ENCODE measurements at places on chromosomes 5 and 9.

- DNase-seq = no peak
Measured at GRCh38 chr9:13845460-13845859, 468.5 kb downstream of the NFIB start.

DNA sequence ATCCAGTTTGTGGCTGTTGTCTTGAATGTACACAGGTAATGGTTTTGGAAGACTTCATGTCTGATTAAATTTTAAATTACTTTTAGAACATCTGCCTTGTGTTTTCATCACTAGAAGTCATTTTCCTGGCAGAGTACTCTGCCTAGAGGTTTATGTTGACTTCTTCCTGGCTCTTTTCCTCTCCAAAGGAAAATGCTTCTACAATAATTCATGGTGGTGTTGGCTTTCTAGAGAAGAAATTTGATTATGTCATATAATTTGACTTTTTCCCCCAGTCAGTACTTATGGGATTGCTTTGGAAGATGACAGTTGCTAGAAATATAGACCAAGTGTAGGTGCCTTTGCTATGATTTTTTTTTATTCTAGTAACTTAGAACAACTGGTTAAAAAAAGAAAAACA, 46.8 kb downstream of the F2RL2 start:
- DNase-seq = no peak

DNA sequence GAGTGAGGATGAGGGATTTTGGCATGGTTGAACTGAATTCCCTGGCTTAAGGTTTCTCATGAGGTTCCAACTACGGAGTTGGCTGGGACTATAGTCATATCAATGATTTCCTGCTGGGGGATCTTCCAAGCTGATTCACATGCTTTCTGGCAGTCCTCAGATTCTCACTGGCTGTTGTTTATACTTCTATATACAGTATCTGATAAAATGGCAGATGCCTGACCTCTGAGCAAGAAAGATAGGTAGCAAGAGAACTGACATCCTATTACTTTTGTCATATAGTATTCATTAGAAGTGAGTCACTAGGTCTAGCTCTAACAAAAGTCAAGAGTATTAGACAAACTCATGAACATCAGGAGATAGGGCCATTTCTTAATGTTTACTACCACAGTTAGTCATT, 440.9 kb upstream of the EDIL3 start:
- DNase-seq = no peak

DNA sequence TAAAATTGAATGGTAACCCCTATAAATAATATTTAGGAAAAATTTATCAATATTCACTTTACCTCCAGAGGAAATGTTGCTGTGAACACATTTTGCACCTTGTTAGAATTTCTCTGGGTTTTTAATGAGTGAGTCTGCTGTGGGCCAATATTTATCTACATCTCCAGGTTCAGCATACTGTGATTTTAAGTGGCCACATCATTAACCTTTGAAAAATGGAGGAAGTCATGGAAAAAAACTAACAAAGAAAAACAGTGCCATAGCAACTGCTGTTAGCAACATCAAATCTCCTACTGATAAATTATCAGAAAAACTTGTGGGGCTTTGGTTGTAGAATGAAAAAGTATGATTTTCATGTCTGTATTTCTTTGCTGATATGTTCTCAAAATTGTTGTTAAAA, 55.0 kb downstream of the CD180 start:
- DNase-seq = peak; percentile 82

DNA sequence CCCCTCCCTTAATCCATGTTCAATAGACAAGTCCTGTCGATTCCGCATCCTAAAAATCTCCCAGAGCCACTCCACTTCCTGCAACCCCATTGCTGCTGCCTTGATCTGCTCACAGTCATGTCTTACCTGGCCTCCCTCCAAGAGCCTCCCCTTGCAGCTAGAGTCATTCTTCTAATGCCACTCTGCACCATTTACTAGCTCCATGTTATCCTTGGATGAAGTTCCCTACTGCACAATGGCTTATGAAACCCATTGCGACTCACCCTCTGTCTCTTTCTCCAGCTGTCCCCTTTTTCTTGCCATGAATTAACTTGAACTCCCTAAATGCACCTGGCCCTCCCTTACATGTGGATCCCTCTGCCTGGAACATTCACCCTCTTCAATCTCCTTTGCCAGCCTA, 39.5 kb downstream of the MEGF10 start:
- DNase-seq = no peak

DNA sequence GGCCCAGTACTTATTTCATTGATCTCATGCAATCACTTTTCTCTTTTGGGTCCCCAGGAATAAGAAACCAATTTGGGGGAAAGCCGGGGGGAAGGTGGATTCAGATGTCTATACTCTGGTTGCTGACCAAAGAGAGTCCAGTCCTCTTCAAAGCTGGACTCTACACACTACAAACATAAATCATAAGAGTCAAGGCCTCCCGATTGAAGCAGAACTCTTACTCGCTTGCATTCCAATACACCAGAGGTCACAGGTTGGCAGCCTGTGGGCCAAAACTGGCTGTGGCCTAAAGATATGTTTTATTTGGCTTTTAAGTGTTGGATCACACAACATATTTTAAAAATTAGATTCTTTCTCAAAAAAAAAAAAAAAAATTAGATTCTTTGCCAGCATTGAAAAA, 311.4 kb upstream of the MSX2 start:
- DNase-seq = no peak

- DNase-seq = no peak
Measured at GRCh38 chr9:104826079-104826775, 62.3 kb downstream of the NIPSNAP3B start.

- DNase-seq = no peak
Measured at GRCh38 chr5:56640763-56641406, 174.5 kb upstream of the MAP3K1 start.

DNA sequence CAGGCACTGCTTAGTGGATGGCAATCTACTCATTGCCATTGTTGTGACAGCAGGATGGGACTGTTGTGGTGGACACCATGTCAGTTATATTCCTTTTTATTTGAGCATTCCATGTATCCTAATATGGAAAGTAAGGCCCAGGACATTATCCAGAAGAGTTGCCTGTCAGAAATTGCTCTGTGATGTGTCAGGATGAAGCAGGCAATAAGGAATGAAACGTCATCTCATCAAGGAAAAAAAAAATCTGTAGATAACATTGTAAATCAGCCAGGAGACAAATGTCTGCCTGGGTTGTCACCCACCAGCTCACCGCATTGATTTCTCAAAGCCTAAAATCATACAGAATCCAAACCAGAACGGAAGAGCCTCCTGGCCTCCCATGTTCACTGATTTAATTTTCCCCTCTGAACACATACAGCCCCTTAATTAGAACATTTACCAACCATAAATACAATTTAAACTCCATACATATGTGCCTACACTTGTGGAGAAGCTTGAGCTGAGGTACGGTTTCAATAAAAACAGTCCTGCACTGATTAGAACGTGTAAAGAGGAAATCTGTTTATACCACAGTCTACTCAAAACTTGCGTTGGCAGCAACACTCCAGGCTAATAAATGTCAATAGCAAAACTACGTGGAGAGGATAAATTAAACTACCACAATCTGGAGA, 73.9 kb downstream of the FOXD1 start:
- no peak for DNase-seq

DNA sequence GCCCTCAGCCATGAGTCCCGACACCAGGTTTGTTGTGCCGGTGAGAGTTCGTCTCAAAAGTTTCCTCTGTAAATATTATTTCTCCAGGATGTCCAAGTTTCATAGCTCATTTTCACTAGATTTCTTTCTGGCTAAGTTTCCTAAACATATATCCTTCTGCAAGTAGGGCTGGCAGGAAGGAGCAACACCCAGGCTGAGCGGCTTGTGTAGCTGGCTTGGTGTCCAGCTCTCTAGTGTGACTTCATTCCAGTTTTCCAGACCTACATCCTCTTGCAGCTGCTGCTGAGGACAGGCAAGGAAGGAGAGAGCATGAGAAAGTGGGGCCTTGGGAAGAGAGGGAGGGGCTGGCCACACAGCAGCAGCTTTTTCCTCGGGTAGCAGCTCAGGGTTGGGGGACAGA, 80.3 kb downstream of the FGF1 start:
- no peak for DNase-seq

Measured in NCI-H748 treated with DMSO at 0.1 percent for 48 hours (cell line).